Naive thymus-derived CD4-positive, alpha-beta T cell (primary cell): ENCODE measurements at places on chromosomes 4 and X. TPM values are rescaled to one million over a fixed set of nuclear protein-coding genes. Genes with fewer than 3 reads are reported as not detected.

- H3K4me3 ChIP-seq, result no peak overlapping the region
- no peak for DNase-seq
- H3K27me3 ChIP-seq, result no peaks in the 10 kb centered on the region
- no peak overlapping the region for H3K27ac ChIP-seq
Observed at GRCh38 chr4:110087070-110087708, 111.2 kb downstream of the ELOVL6 start.

GRCh38 chr4:135684001-135684400 lies 1482.4 kb upstream of the PABPC4L start:
- H3K27me3 ChIP-seq, result no peaks in the 10 kb centered on the region
- no peak overlapping the region for H3K27ac ChIP-seq
- H3K4me1 ChIP-seq, result no peaks in the 10 kb centered on the region
- no peaks in the 10 kb centered on the region for H3K36me3 ChIP-seq

GRCh38 chr4:12492730-12493393 lies 991.3 kb downstream of the RAB28 start:
- no peaks in the 10 kb centered on the region for H3K27me3 ChIP-seq
- no peaks in the 10 kb centered on the region for H3K36me3 ChIP-seq
- no peak for DNase-seq
- no peak overlapping the region for H3K27ac ChIP-seq

DNA sequence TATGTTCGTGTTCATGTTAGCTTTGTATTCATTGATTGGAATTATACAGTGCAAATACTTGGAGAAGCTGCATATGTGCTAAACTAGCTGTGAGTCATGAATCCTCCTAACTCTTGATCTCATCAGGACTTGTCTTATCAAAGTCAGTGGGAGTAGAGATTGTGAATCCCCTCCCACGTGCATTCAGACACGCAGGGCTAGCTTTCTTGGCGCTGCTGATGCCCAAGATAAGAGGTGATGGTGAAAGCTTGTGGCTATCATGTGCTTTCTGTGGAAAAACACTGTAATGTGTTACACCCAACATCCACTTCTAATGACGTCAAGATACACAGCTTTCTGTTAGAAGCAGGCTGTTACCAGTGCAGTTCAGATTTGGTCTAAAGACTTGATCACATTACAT lies 348.7 kb upstream of the HAND2 start:
- H3K27ac ChIP-seq, result no peak overlapping the region
- H3K36me3 ChIP-seq, result no peaks in the 10 kb centered on the region
- DNase-seq, result no peak

DNA sequence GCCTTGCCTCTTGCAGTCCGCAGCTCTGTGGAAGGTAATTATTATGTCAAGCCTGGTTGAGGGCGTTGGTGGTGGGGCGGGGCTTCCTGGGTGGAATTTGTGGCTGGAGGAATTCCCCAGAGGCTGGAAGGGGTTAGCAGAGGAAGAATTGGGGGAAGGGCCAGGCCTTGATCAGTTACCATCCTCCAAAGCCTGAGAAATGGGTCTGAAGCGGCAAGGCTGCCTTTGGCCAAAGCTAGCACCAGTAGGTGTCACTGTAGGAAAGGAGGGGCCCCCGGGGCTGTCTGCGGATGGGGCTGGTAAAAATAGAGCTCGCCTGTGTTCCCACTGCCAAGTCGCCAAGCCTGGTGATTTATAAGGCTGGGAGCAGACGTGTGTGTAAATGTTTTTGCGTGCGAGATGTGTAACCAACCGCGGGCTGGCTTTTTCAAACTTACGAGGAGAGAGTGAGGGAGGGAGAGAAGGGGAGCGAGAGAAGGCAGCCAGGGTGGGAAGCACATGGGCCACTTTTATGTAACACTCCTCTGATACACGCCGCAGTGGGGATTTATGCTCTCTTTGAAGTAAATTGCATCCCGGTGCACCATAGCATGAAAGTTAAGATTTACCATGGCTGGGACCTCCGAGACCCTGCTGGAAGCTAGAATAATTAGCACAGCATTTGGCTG lies 367.0 kb downstream of the BCOR start:
- DNase-seq, result peak; percentile 46
- no peak overlapping the region for H3K27ac ChIP-seq
- H3K36me3 ChIP-seq, result no peaks in the 10 kb centered on the region
- no peaks in the 10 kb centered on the region for H3K27me3 ChIP-seq
- no peak overlapping the region for H3K4me3 ChIP-seq
- H3K4me1 ChIP-seq, result no peaks in the 10 kb centered on the region

DNA sequence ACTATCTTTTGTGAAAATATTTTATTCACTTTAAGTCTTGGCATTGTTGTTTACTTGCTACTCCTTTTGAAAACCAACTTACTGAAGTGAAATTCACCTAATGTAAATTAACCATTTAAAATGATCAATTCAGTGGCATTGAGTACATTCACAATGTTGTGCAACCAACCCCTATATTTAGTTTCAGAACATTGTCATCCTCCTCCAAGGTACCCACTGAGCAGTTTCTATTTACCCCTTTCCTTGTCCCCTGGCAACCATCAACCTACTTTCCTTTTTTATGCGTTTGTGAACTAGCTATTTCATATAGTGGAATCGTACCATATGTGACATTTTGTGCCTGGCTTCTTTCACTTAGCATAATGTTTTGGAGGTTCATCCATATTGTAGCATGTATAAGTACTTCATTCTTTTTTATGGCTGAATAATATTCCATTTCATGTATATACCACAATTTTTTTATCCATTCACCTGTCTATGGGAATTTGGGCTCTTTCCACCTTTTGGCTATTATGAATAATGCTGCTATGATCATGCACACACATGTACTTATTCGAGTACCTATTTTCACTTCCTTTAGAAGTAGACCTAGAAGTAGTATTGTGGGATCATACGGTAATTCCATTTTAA lies 85.0 kb downstream of the WWC2 start:
- H3K4me1 ChIP-seq, result no peaks in the 10 kb centered on the region
- DNase-seq, result no peak
- H3K36me3 ChIP-seq, result no peaks in the 10 kb centered on the region

DNA sequence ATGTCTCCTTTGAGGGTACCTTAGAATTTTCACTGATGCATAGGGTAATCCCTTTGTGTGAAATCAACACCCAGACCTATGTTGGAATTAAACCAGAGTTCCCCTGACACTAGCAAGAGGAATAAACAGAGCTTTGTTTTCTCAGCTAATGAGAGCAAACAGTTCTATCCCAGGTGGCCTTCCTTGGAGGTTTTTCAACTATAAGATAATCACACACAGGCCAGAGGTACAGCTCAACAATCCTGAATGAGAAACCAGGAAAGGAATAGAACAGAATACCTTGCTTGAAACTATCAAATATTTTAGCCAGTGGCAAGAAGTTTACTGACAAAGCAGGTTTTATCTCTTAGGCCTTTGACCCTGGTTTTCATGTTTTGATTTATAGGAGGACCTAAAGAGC lies 100.2 kb downstream of the OTC start:
- H3K27ac ChIP-seq, result no peak overlapping the region
- no peak for DNase-seq
- H3K4me1 ChIP-seq, result no peaks in the 10 kb centered on the region
- H3K36me3 ChIP-seq, result no peaks in the 10 kb centered on the region

GRCh38 chr4:113404841-113405240 lies 355.4 kb downstream of the ANK2 start:
- no peaks in the 10 kb centered on the region for H3K27me3 ChIP-seq
- no peaks in the 10 kb centered on the region for H3K4me1 ChIP-seq
- H3K36me3 ChIP-seq, result no peaks in the 10 kb centered on the region

GRCh38 chr4:152680988-152681603 lies 1.3 kb upstream of the TMEM154 start:
- no peak for DNase-seq
- no peak overlapping the region for H3K4me3 ChIP-seq
- peaks cover 22% of the 10 kb centered on the region for H3K4me1 ChIP-seq
- H3K27me3 ChIP-seq, result no peaks in the 10 kb centered on the region
- H3K27ac ChIP-seq, result no peak overlapping the region

DNA sequence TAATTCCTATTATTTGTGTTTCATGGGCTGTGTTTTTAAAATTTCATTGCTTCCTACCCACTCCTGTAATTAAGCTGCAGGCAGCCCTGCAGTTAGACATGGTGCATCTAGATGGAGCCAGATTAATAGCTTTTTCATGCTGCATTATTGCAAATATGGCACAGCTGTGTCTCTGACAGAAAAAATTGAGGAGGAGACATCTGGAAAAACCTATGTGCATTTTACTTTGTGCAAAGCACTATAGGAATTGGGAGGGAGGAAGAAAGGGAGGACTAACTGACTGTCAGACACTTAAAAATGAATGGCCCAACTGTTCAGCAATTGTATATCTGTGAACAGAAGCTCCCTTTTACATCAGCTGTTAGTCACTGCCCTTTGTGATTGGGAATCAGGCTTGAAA lies 8.1 kb upstream of the RPGR start:
- no peaks in the 10 kb centered on the region for H3K4me1 ChIP-seq
- H3K36me3 ChIP-seq, result no peaks in the 10 kb centered on the region
- no peaks in the 10 kb centered on the region for H3K27me3 ChIP-seq
- no peak overlapping the region for H3K27ac ChIP-seq

- H3K4me1 ChIP-seq, result no peaks in the 10 kb centered on the region
- DNase-seq, result no peak
- no peaks in the 10 kb centered on the region for H3K27me3 ChIP-seq
- H3K36me3 ChIP-seq, result no peaks in the 10 kb centered on the region
- H3K4me3 ChIP-seq, result no peak overlapping the region
Observed at GRCh38 chr4:90328558-90328957, 201.4 kb downstream of the CCSER1 start.

GRCh38 chrX:27968352-27968751 lies 12.9 kb downstream of the DCAF8L1 start:
- no peak for DNase-seq
- H3K36me3 ChIP-seq, result no peaks in the 10 kb centered on the region
- no peaks in the 10 kb centered on the region for H3K4me1 ChIP-seq
- H3K27me3 ChIP-seq, result no peaks in the 10 kb centered on the region
- H3K4me3 ChIP-seq, result no peak overlapping the region
- no peak overlapping the region for H3K27ac ChIP-seq

DNA sequence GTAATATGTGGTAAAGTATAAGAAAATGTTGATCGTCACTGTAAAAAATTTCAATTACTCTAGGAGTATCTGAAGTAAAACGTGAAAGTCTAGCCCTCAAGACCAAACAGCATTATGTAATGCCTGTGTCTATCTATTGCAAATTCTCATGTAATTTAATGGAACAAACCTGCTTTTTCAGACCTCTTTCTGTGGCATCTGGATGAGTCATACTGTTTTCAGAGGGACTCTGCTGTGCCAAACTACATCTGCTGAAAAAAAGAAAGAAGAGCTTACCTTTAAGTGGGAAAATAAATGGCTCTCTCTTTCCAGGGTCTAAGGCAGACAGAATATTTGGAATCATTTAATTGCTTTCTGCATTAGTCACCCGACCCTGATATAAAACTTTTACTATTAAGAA lies 89.8 kb upstream of the ARMCX2 start:
- no peaks in the 10 kb centered on the region for H3K36me3 ChIP-seq
- DNase-seq, result no peak
- H3K27ac ChIP-seq, result no peak overlapping the region
- H3K27me3 ChIP-seq, result no peaks in the 10 kb centered on the region
- H3K4me3 ChIP-seq, result no peak overlapping the region

DNA sequence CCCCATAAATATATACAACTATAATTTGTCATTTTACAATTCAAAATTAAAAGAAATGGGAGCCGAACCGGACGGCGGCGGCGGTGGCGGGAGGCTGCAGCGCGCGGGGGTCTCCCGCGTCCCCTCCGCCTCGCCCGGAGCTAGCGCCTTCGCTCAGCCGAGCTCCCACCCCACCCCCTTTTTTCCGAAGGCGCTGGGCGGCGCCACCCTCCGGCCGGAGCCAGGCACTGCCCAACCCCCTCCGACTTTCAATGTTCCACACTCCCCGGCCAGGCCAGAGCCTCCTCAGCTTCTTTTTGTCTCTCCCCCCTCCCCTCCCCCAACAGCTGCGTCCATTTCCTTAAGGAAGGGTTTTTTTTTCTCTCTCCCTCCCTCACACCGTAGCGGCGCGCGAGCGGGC lies 214.1 kb upstream of the GEMIN8 start:
- no peak for DNase-seq
- no peaks in the 10 kb centered on the region for H3K4me1 ChIP-seq
- H3K4me3 ChIP-seq, result no peak overlapping the region
- H3K27ac ChIP-seq, result no peak overlapping the region
- no peaks in the 10 kb centered on the region for H3K27me3 ChIP-seq

- H3K27me3 ChIP-seq, result no peaks in the 10 kb centered on the region
- H3K27ac ChIP-seq, result no peak overlapping the region
- no peaks in the 10 kb centered on the region for H3K4me1 ChIP-seq
- no peak overlapping the region for H3K4me3 ChIP-seq
- no peaks in the 10 kb centered on the region for H3K36me3 ChIP-seq
- no peak for DNase-seq
Observed at GRCh38 chr4:110704748-110705439, 82.0 kb upstream of the PITX2 start.

DNA sequence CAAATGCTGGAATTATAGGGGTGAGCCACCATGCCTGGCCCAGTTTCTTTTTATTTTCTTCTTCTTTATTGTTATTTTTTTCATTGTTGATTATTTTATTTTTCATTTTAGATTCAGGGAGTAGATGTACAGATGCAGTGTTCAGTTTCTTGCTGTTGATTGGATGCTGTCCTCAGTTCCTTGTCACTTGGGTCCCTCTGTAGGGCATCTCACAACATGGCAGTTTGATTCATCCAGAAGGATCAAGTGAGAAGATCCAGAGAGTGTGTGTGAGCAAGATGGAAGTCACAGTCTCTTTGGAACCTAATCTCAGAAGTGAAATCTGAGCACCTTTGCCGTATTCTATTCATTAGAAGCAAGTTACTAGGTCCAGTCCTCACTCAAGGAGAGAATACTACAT lies 20.9 kb downstream of the HMGB3 start:
- H3K36me3 ChIP-seq, result no peaks in the 10 kb centered on the region
- DNase-seq, result no peak
- H3K27me3 ChIP-seq, result no peaks in the 10 kb centered on the region
- no peaks in the 10 kb centered on the region for H3K4me1 ChIP-seq

- DNase-seq, result no peak
- H3K27me3 ChIP-seq, result no peaks in the 10 kb centered on the region
- H3K4me1 ChIP-seq, result no peaks in the 10 kb centered on the region
- no peak overlapping the region for H3K4me3 ChIP-seq
- H3K27ac ChIP-seq, result no peak overlapping the region
Observed at GRCh38 chr4:153731239-153731638, 28.6 kb downstream of the RNF175 start.

DNA sequence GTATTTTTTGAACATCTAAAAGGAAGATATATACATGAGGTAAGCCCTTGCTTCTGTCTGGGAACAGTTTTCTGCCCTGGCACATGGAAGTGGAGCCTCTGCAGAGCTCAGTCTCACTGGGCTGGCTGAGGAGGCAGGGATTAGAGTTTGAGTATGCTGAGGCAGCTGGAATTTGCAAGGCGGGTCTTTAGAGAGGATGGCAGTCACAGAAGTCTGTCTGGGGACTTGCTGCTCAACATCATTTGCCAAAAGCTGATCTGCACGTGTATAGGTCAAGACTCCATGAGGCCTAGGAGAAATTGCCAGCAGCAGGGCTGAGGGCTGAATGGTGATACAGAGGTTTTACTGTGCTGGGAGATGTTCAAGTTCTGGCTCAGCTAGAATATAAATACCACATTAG lies 163.6 kb upstream of the ANK2 start:
- H3K27me3 ChIP-seq, result no peaks in the 10 kb centered on the region
- H3K4me3 ChIP-seq, result no peak overlapping the region

GRCh38 chr4:141686146-141686775 lies 49.9 kb downstream of the IL15 start:
- H3K36me3 ChIP-seq, result no peaks in the 10 kb centered on the region
- H3K27ac ChIP-seq, result no peak overlapping the region
- no peaks in the 10 kb centered on the region for H3K4me1 ChIP-seq
- no peak for DNase-seq
- no peak overlapping the region for H3K4me3 ChIP-seq

VSIG4 gene
- 0.21 TPM for polyA plus RNA-seq

CLNK gene
- polyA plus RNA-seq, result not detected

ZDHHC9 gene
- 7.7 TPM for polyA plus RNA-seq

CDKN2AIP gene
- 38.7 TPM for polyA plus RNA-seq

ASB12 gene
- not detected for polyA plus RNA-seq

C4orf54 gene
- not detected for polyA plus RNA-seq
